T-helper 2 cell (primary cell): ENCODE measurements at places on chromosomes 13 and 19.

- DNase-seq: no peak
Measured at GRCh38 chr13:102405499-102406100, 3.8 kb upstream of the FGF14 start.

DNA sequence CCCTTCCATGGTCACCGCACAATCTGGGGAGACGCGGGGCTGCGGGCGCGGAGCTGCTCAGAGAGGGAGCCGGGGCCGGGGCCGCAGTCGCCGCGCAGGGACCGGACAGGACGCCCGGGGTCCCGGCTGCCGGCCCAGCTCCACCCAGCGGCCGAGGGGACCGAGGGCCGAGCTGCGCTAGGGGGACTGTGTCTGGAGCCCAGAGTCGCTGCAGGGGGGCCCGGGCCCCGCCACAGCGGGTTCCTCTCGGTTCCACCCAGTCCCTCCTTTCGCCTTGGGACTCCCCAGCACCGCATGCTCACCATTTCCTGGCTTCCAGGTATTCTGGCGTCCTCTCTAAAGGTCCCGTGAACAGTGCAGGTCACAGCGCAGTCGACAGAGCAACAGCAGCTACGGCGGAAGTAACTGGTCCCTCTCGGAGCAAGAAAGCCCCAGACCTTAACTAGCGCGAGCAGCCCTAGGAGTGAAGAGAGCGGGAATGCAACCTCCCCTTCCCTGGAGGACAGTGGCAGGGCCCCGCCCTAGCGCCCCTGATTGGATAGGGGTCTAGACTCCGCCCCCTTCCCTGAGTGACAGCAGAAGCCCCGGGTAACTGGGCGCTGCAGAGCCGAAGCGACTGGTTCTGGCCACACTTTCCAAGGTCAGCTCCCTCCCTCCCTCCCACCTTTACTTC lies at the start of gene ZNF878:
TSS of gene ZNF878 (minus strand) at position 465 of the 673 bp plus-strand sequence. CDS start at position 305, 160 bp downstream.
- DNase-seq: peak; percentile 30

- DNase-seq: no peak
Measured at GRCh38 chr13:82976499-82976898, 905.8 kb downstream of the SLITRK1 start.

DNA sequence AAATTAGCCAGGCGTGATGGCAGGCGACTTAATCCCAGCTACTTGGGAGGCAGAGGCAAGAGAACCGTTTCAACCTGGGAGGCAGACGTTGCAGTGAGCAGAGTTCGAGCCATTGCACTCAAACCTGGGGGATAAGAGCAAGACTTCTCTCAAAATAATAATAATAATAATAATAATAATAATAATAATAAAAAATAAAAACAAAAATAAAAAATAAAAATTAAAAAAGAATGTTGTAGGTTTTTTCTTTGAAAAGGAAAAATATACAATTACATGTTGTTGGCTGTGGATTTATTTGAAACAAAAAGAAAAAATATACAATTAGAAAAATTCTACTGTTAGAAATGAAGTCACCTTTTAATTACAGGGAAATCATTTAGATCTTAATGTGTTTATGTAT lies 11.5 kb upstream of the PRODH2 start:
- no peak for DNase-seq

- DNase-seq: no peak
Measured at GRCh38 chr19:17479325-17479791, 9.0 kb downstream of the SLC27A1 start.

DNA sequence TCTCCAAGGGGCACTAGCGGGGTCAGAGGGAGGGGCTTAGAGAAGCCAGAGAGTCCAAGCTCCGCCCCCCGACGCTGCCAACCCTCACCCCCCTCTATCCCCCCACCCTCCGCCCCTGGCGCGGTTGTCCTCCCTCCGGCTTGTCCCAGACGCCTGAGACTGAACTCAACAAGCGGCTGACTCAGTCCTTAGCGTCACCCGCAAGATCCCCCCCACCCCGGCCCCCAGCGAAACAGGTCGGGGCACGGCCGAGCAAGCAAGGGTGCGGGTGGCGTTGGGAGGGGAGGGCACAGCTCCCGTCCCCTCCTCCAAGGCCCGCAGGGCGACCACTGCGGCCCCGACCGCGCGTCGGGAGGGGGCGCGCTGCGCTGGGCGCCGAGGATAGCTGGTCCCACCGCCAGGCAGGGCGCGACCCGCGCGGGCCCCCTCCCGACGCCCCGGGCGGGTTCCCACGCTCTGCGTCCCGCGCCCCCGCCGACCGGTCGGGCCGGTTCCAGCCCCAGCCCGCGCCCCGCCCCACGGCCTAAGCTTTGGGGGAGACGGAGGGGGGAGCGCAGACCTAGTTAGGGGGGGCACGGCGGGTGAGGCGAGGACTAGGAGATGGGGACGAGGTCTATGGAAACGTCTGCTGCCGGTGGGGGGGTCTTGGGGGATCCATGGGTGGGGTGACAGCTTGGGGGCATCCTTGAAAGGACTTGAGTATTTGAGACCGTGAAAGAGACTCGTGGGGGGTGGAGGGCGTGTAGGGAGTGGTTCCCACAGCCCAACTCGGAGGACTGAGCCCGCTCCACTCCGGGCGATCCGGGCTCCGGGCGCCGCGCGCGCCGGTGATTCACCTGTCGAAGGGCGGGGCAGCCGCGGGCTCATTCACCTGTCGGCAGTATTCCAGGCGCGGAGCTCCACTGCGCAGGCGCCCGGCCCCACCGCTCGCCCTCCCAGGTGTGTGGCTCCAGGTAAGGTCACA lies 5.1 kb downstream of the NOTCH3 start:
- no peak for DNase-seq

DNA sequence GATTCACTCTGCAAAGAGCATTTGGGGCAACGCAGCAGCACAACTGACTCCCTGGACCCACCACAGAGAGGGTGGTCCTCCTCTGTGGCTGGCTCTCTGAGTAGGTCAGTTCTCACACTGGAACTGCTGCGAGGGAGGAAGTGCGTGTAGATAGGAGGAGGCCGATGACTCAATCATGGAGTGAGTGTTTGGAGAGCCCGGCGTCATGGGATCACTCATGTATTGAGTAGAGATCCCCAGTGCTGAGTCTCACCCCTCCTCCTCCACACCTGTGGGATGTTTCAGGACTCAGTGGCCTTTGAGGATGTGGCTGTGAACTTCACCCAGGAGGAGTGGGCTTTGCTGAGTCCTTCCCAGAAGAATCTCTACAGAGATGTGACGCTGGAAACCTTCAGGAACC lies 8.9 kb downstream of the ZNF101 start:
- DNase-seq: no peak

DNA sequence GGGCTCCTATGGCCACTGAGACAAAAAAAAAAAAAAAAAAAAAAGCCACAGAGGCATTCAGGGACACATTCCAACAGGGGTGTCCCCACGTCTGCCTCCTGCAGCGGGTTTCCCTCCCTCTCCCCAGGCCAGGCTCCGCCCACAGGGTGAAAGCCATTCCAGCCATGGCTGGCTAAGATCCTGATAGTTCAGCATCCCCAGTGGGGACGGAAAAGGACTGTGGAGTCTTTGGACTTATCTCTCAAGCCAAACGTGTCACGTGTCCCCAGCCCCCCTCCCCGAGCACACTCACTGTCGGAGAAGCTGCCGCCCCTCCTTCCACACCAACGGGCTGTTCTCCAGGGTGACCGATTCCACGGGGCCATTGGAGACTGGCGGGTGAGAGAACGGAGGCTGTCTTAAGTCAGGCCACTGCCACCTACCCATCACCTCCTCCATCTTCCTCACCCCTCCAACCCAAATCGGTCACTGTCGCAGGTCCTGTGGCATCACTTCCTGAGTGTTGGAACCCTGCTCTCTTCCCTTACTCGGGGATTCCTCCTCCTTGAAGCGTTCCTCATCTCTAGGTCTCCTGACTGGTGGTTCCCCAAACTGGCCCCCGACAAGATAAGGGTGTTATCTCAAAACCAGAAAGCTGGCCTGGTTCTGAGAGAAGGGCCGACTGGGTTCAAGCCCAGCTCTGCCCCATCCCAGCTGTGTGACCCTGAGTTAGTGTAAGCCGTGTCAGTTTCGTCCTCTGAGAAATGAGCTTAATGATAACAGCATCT lies 9.1 kb upstream of the FKRP start:
- no peak for DNase-seq

GRCh38 chr13:22017226-22017625 lies 346.4 kb downstream of the FGF9 start:
- DNase-seq: no peak

- no peak for DNase-seq
Measured at GRCh38 chr19:11506101-11506555, 489 bp upstream of the ZNF653 start.

- no peak for DNase-seq
Measured at GRCh38 chr19:18122424-18122823, 24.8 kb downstream of the MAST3 start.

GRCh38 chr13:40706439-40706838 lies 40.0 kb upstream of the FOXO1 start:
- DNase-seq: no peak

DNA sequence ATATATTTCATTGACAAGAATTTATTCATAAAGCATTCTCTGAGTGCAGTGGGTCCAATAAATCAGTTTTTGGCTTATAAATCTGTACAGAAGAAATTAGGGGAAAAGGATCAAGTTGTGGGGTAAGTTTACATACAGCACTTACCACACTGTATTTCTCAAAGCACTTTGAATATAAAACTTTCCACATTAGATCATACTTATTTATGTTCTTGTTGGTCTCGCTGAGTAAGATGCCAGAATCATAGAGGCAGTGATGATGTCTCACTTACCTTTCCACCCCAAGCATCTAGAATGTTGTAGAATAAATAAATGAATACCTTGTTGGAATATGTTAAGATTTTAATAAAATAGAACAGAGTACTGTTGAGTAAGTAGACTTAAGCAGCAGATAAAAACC lies 279.1 kb downstream of the PCDH20 start:
- DNase-seq: no peak

DNA sequence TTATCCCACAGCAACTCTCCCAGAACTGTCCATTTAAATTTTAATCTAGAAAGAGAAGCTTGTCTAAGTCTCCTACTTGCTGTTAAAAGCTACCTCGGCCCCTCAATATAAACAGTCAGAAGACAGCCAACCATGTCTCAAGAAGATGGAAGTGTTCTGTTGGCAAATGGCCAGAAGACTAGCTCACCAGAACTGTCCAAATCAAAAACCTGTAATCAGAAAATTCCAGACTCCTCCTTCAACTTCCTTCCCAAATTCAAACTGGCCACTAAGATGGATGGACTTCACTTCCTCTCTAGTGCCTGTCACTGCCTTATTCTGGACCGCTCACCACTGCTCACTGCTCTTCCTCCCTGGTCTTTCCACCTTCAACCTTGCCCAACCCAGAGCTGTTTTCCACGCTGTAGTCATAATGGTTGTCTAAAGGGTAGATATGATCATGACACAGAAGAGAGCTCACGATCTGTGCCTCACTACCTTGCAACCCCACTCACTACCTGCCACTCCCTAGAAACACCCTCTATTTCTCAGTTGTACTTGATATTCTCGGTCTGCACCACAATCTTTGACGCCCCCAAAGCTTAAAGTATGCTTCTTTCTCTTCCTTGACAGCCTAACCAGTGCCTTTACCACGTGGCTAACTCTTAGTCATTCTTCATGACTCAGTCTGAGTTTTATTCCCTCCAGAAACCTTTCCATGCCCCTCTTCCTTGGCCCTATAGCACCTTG lies 9.2 kb downstream of the FGF14 start:
- no peak for DNase-seq

DNA sequence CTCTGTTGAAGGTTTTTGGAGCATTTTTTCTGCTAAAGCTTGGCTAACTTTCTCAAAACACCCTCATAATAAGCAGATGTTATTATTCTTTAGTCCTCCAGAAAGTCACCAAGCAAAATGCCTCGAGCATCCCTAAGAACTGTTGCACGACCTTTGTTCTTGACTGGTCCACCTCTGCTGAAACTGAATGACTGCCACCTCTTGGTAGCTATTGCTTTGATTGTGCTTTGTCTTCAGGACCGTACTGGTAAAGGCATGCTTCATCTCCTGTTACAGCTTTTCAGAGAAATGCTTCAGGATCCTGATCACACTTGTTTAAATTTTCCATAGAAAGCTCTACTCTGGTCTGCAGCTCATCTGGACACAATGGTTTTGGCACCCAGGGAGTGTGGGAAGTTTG lies 254.8 kb downstream of the DCT start:
- DNase-seq: no peak

DNA sequence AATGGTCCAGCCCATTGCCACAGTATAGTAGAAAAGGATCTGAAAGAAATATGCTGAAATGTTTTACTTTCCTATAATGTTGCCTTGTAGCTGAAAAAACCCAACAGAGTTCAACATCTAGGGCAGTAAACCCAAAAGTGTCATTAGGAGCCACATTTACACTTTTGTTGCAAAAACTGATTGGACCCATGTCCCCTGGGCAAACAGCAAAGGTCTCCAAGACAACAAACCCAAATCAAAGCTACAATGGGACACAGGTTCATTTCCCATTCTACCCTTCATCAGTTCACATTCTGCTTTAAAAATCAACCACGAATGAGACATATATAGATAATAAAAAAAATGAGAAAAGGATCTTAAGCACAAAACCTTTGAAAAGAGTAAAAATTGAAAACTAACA lies 744.8 kb downstream of the PCDH17 start:
- no peak for DNase-seq

DNA sequence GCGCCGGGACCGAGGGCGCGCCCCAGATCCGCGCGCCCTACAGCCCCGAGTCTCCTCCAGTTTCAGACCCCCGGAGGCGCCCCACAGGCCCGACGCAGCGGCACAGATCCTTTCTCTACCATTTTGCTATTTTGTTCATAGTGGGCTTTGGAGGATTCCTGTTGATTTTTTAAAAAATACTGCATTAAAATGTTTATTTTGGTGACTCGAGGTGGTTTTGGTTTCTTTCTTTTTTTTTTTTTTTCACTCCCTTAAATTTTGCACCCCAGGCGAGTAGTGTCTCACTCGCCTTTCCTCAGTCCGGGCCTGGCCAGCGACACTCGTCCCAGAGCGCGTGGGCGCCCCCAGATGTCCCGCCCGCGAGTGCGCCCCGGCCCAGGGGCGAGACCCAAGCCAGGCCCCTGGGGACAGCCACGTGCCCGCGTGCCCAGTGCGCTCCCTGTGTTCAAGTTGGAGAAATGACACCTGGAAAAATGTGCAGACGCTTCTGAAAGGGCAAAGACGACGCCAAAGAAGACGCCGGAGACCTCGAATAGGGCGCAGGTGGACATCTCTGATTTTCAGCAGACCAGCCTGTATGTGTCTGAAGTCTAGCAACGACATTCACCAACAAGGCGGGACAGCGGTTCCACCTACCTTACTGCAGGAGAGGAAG lies 471 bp upstream of the INSR start:
- DNase-seq: no peak

GRCh38 chr19:18856385-18857126 lies 24.8 kb downstream of the UPF1 start:
- DNase-seq: no peak

- DNase-seq: no peak
Measured at GRCh38 chr13:49373716-49374115, 70.1 kb downstream of the CAB39L start.

GRCh38 chr13:27211771-27212364 lies 39.5 kb upstream of the RPL21 start:
- DNase-seq: no peak

- DNase-seq: no peak
Measured at GRCh38 chr13:23516702-23517101, 53.5 kb upstream of the TNFRSF19 start.

DNA sequence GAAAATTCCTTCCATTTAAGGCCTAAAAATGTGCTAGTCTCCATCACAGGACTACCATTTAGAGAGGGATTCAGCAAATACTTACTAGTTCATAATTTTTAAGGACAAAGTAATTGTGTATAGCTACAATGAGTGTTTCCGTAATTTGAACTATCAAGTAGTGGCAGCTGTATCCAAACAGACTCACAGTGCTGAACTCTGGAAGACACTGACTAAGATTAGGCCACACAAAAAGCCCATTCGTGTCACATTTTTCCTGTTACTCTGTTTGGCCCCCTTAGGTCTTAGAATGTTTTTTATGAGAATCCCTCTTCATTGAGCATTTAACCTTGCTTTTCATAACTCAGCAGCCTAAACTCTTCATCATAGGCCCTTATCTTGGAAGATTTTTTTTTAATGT lies 731.2 kb upstream of the PCDH9 start:
- DNase-seq: no peak
